ENCODE measurements at places on chromosomes 16 and 17.

- peak; percentile 84 for DNase-seq
Measured at GRCh38 chr17:49952209-49952911, 16.6 kb upstream of the DLX4 start.

DNA sequence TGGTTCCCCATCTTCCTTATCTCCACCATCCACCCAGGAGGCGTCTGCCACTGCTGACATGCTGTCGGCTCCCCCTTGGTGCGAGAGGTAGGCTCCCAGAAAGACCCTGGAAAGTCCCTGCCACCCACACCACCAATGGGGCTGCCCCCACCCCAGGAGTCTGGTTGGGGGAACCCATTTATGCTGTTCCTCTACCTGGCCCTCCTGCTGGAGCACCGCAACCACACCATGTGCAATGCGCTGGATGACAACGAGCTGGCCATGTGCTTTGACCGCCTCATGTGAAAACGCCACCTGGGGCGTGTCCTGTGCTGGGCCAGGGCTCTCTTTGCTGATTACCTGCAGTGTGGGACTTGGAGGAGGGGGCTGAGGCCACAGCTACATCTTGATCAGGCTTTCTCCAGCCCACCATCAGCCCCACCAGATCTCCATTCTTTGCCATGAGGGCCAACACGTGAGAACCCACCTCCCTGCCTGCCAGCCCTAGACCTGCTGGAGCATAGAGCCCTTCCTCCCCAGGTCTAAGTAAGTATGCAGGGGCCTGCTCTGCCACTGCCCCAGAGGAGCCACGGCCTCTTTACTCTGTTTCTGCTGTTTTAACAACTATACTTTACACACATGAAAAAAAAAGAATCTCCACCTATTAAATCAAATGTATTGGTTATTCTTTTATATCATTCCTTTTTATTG is 7.9 kb upstream of the ALDH3A1 start:
- no peak for DNase-seq

DNA sequence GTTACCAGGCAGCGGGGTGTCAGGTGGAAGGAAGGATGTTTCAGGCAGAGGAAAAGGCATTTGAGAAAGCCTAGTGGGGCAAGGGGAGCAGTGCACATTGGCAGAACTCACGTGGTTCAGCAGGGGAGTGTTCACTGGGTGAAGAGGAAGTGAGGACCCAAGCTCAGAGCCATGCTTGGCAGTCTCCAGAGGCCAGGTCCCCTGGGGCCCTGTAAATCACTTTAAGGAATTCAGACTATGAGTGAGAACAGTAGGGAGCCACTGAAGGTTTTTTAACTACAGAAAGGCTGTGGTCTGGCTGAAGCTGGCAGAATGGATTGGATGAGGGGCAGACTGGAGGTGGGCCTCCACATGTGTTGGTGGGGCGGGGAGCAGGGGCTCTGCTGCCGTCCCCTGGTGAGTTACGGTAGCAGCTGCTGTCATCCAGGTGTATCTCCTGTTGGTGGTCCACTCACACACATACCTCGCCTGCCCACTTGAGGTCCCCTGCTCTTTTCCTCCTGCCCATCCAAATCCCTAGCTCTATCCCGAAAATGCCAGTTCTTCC is 5.1 kb downstream of the CLEC16A start:
- DNase-seq: no peak

GRCh38 chr16:89103781-89104180 is 10.1 kb downstream of the ACSF3 start:
- DNase-seq: no peak

GRCh38 chr17:17484451-17484899 is 7.7 kb downstream of the MED9 start:
- DNase-seq: no peak

- no peak for DNase-seq
Measured at GRCh38 chr16:77617996-77618395, 104.3 kb upstream of the NUDT7 start.

DNA sequence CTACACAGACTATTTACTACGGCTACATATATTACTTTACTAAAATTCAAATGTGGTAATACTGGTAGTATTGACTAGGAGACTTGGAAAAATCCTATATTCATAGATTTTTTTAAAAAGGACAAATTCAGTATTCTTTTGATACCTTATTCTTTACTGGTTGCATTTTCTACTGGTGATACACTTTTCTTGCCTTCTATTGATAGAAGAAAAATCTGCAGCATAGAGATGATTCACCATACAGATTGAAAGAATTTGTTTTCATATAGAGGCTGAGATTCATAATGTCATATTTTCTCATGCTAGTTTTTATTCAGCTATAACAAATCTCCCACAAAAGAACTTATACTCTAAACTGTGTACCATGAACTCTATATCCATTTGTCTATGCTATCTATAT is 195.4 kb upstream of the C17orf78 start:
- no peak for DNase-seq

- DNase-seq: no peak
Measured at GRCh38 chr16:54694651-54695050, 236.0 kb upstream of the IRX5 start.

DNA sequence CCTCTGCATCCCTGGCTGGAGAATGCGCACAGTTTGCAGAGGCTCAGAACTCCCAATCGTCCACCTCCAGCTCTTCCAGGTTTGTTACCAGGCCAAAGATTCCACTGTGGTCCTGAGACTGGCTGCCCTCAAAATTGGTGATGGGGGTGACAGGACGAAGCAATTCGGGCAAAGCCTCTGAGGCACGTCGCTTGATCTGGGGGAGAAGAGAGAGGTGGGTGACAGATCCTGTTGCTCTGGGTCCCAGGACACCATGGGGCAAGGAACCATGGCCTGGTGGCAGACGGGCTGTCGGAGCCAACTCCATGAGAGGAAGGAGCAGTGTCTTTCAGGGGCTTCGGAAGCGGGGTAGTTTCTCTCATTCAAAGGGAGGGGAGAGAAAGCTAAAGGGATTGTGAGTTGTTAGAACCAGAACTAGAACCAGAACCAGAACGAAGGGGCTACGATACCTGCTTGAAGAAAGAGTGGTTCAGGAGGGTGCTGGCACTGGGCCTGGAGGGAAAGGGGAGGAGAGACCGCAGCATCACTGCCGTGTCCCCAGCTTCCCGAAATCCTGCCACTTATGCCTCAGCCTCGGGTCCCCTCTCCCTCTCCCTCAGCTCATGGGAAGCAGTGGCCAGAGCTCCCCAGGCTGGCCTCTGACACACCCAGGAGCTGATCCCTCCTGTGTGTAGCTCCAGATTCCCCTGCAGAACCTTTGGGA is 3.8 kb upstream of the LIMD2 start:
- no peak for DNase-seq

- DNase-seq: no peak
Measured at GRCh38 chr16:87048038-87048729, 269.0 kb downstream of the C16orf95 start.

GRCh38 chr17:39704821-39705551 is 5.1 kb downstream of the ERBB2 start:
- DNase-seq: no peak

DNA sequence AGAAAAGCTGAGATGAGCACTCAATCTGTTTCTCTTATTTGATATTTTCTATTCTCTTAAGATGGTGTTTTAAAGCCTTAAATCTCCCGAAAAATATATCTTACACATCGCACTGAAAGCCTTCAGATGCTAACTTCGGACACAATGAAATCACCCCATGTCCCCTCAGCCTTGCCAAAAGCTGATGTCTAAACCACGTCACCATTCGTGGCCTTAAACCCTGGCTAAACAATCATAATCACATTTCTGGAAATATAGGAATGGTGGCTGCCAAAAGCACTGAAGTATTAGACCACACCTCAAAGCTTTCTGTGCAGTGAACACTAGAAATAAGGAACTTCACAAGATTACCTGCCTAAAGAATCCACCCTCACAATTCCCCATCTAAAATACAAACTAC is 402.7 kb downstream of the SOX9 start:
- DNase-seq: no peak

- no peak for DNase-seq
Measured at GRCh38 chr17:50072130-50072529, 16.2 kb downstream of the ITGA3 start.

DNA sequence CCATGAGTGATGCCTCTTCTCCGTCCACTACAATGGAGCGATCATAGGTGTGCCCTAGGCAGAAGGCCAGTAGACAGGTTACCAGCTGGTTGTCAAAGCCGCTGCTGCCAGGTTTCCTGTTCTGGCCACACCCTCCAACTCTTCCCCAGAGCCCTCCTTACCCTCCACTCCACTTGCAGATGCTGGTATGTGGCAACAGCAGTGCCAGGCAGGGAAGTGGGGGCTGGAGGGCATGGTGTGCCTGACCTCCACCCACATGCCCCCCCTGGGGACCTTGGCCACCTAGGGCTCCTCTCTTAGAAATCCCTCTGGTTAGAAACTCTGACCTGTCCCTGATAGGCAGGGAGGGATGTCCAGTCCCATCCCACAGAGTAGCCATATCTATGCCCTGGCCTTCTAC is 1.5 kb downstream of the RRAD start:
- no peak for DNase-seq

GRCh38 chr16:11492808-11493530 is 93.8 kb downstream of the LITAF start:
- no peak for DNase-seq

DNA sequence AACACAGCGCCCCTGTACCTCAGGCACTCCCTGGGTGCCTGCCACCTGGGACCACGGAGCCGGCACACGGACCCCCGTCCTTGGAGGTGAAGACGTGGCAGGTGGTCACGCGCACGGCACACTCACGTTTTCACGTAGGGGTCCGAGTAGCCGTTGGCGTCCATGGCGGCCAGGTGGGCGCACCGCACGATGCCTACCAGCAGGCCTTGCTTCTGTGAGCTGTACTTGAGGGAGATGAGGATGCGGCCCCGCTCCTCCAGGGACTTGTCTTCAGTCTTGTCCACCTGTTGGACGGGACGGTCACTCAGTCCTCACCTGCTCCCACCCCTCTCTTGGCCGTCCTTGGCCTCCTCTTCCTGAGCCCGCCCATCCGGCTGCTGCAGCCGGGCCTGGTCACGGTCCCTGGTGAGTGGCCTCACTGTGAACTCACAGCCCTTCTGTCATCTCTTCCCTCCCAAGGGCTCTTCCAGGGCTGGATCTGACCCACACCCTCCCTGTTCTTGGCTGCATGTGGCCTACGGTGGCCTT is 18.8 kb downstream of the SCGB1C2 start:
- DNase-seq: no peak

DNA sequence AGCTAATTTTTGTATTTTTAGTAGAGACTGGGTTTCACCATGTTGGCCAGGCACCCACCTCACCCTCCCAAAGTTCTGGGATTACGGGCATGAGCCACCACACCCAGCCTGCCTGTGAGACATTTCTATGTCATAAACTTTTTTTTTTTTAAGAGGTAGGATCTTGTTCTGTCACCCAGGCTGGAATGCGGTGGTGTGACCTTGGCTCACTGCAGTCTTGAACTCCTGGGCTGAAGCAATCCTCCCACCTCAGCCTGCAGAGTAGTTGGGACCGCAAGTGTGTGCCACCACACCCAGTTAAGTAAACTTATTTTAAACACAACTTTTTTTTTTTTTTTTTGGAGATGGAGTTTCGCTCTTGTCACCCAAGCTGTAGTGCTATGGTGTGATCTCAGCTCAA is 47.2 kb downstream of the SCNN1G start:
- DNase-seq: no peak

- DNase-seq: no peak
Measured at GRCh38 chr17:78341559-78342448, 18.1 kb downstream of the SOCS3 start.

- DNase-seq: no peak
Measured at GRCh38 chr17:77182205-77183172, 41.7 kb downstream of the SEC14L1 start.

DNA sequence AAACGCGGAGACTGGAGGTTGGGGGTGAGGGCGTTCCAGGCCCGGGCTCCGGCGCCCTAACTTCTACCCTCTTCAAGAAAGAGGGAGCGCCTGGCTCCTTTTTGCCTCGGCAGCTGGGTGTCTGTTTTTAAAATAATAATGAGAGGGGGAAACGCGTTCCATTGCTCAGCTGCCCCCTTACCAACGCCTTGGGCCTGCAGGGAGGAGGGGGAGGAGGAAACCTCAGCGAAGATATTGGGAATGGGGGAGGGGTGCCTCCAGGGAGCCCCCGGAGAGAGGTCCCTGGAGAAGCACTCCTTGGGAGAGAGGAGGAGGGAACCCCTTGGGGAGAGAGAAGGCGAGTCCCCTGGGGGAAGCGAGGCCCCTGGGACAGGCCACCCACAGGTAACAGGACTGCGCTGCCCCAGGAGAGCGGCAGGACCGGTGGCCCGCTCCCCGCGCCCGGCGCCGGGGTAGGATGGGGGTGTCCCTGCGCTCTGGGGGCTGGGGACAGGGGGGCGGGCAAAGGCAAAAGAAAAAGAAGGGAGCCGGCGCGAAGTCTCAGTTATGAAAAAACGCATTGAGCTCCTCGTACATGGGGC is 2.7 kb downstream of the NEUROD2 start:
- DNase-seq: no peak

- DNase-seq: no peak
Measured at GRCh38 chr17:5619088-5619740, 34.9 kb upstream of the NLRP1 start.

GRCh38 chr16:49856672-49857330 is 889 bp upstream of the ZNF423 start:
- peak; percentile 84 for DNase-seq

GRCh38 chr16:1159973-1160772 is 7.3 kb downstream of the CACNA1H start:
- no peak for DNase-seq

GRCh38 chr17:73430165-73430680 is 118.4 kb upstream of the CDC42EP4 start:
- DNase-seq: no peak

- DNase-seq: no peak
Measured at GRCh38 chr17:9811086-9811485, 10.8 kb downstream of the GSG1L2 start.

DNA sequence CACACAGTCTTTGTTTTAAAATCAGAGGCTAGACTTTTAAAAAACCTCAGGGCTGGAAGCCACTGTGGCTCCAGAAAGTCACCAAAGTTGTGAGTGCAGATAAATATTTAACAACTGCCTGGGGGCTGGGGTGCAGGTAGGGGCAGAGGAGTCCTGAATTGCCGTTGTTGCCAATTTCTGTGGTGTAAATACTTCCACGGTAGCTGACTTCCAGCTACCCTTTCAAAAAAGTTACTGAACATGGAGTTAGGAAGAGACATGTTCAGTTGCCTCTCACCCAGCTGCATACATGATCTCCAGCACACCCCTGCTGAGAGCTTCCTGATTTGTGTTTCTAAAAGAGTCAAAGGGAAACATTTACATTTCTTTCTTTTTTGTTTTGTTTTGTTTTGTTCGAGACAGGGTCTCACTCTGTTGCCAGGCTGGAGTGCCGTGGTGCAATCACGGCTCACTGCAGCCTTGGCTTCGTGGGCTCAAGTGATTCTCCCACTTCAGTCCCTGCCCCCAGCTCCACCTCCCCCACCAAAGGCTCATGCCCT is 58.7 kb downstream of the PLXDC1 start:
- no peak for DNase-seq

- DNase-seq: no peak
Measured at GRCh38 chr17:28700830-28701492, 10.7 kb downstream of the PROCA1 start.

- DNase-seq: no peak
Measured at GRCh38 chr17:2241823-2242222, 61.8 kb downstream of the SMG6 start.

GRCh38 chr17:40542558-40543411 is 22.5 kb downstream of the CCR7 start:
- DNase-seq: no peak
